ENCODE measurements at places on chromosomes 1 and 21. TPM values are rescaled to one million over a fixed set of nuclear protein-coding genes. Genes with fewer than 3 reads are reported as not detected.
A peak's percentile ranks its signal among the peaks of the same experiment; 100 is the strongest.

- no peak for DNase-seq
- no peaks in the 10 kb centered on the region for H3K4me1 ChIP-seq
- H3K27ac ChIP-seq, result no peak overlapping the region
- no peaks in the 10 kb centered on the region for H3K27me3 ChIP-seq
- no peaks in the 10 kb centered on the region for H3K36me3 ChIP-seq
- H3K4me3 ChIP-seq, result no peak overlapping the region
Measured at GRCh38 chr1:53068314-53069099, 6.5 kb downstream of the PODN start.

GRCh38 chr1:44973645-44974044 is 12.8 kb downstream of the EIF2B3 start:
- H3K27me3 ChIP-seq, result no peaks in the 10 kb centered on the region
- no peak overlapping the region for H3K4me3 ChIP-seq
- peaks cover 5% of the 10 kb centered on the region for H3K4me1 ChIP-seq
- H3K36me3 ChIP-seq, result no peaks in the 10 kb centered on the region
- peak; percentile 5 for DNase-seq
- no peak overlapping the region for H3K27ac ChIP-seq

GRCh38 chr1:60055336-60055735 is 18.2 kb downstream of the C1orf87 start:
- H3K4me3 ChIP-seq, result no peak overlapping the region
- H3K4me1 ChIP-seq, result no peaks in the 10 kb centered on the region
- H3K27me3 ChIP-seq, result no peaks in the 10 kb centered on the region
- DNase-seq, result no peak

- H3K4me3 ChIP-seq, result peak within 1 kb of the TSS; percentile 70
- peaks cover 24% of the 10 kb centered on the region for H3K4me1 ChIP-seq
- H3K27me3 ChIP-seq, result no peaks in the 10 kb centered on the region
- H3K36me3 ChIP-seq, result no peaks in the 10 kb centered on the region
Measured at GRCh38 chr1:36323636-36324352, at the start of gene EVA1B. TSS of gene EVA1B (minus strand) at chr1:36323645. CDS start at chr1:36323037, 608 bp downstream.

DNA sequence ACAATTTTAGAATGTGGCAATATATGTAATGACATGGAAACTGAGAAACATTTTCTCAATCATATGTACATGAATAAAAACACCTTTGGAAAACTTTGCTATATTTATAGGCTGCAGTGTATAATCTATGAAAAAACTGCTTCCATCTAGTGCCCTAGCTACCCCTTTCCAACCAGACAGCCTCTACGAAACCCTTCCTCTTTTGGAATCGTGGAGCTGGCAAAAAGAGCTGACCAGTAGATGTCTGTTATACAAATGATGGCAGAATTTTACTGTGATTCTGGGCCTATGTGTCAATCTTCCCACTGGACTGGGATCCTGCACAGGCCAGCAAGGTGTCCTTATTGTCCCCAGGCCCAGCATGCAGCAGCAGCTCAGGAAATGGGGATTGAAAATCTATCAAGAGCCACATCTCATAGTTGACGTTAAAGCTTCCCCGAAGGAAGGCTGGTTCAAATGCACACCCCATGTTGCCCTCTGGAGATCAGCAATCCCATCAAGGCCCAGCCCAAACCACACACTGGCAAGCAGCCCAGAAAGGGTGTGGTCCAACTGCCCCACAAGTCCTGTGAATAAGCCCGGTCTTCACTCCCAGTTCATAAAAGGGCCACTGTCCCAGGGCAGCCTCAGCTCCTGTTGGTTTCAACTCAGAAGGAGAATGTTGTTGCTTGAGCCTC is 8.8 kb upstream of the FAM20B start:
- H3K36me3 ChIP-seq, result no peaks in the 10 kb centered on the region
- no peak for DNase-seq
- H3K27ac ChIP-seq, result no peak overlapping the region
- H3K4me3 ChIP-seq, result no peak overlapping the region

DNA sequence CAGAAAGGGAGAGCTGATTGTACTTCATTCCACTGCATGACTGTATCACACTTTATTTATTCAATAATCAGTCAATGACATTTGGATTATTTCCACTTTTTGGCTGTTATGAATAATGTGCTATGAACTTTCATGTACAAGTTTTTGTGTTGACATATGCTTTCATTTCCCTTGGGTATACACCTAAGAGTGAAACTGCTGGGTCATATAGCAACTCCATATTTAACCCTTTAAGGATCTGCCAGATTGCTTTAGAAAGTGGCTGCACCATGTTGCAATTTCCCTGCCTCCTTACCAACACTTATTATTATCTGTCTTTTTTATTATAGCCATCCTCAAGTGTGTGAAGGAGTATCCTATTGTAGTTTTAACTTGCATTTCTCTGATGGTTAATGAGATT is 108.8 kb upstream of the KCNK1 start:
- H3K36me3 ChIP-seq, result no peaks in the 10 kb centered on the region
- H3K27ac ChIP-seq, result no peak overlapping the region
- no peaks in the 10 kb centered on the region for H3K27me3 ChIP-seq
- no peak overlapping the region for H3K4me3 ChIP-seq

GRCh38 chr1:29237129-29237821 is 953 bp downstream of the PTPRU start:
- DNase-seq, result no peak
- peaks cover 8% of the 10 kb centered on the region for H3K4me1 ChIP-seq
- no peaks in the 10 kb centered on the region for H3K36me3 ChIP-seq
- H3K4me3 ChIP-seq, result no peak overlapping the region
- peaks cover 10% of the 10 kb centered on the region for H3K27me3 ChIP-seq

DNA sequence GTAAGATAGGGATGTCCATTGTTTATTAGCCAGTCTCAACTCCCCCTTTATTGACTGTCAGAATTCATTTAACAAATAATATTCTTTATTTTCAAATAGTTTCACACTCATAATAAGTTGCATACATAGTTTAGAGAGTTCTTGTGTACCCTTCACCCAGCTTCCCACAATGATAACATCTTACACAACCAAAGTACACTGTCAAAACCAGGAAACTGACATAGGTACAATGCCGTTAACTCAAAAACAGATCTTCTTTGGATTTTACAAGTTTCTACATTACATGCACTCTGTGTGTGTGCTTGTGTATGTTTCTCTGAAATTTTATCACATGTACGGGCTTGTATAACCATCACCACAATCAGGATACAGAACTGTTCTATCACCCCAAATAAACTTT is 64.4 kb upstream of the IFNLR1 start:
- no peak overlapping the region for H3K27ac ChIP-seq
- peaks cover 1% of the 10 kb centered on the region for H3K27me3 ChIP-seq
- no peaks in the 10 kb centered on the region for H3K4me1 ChIP-seq

DNA sequence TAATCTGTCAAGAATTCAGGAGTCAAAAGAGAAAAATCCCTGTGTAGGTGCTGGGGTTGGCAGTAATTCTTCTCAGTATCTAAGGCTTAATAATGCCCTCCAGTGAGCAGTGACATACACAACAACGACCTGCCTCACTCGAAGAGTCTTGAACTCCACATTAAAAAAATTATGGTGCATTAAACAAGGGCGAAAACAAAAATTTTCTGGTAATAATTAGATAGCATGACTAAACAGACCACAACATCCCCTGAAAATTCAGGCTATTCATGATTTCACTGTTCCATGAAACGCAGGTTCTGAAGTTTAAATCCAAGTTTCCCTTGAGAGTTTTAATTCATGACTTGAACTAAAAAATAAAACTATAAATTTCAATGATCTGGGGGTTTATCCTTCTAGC is 5.1 kb downstream of the SRSF4 start:
- no peaks in the 10 kb centered on the region for H3K27me3 ChIP-seq
- no peak overlapping the region for H3K4me3 ChIP-seq
- no peak for DNase-seq
- H3K36me3 ChIP-seq, result peaks cover 16% of the 10 kb centered on the region

MXRA8 gene
- 0.54 TPM for total RNA-seq

DNAH14 gene
- 3.7 TPM for total RNA-seq

PLEKHM2 gene
- total RNA-seq, result 55.2 TPM

VAV3 gene
- total RNA-seq, result 5.3 TPM

All from GM12878 (cell line).